ENCODE measurements at places on chromosomes 16 and 17. TPM values are rescaled to one million over a fixed set of nuclear protein-coding genes. Genes with fewer than 3 reads are reported as not detected.

Gene CIITA
- polyA plus RNA-seq: 0.23 TPM

DNA sequence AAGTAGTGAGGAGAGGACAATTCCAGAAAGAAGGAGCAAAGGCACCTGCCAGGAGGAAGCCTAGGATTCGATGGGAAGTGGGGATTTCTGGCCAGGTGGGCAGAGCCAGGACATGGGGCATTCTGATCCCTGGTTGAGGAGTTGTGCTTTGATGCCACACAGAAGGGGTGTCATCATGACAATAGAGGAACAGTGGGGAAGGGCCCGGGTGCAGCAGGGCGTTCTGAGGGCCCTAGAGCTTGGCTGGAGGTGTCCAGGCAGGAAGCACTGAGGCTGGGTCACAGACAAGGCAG is 4.3 kb downstream of the EVPLL start:
- H3K4me3 ChIP-seq: no peak overlapping the region
- H3K36me3 ChIP-seq: no peaks in the 10 kb centered on the region
- no peak overlapping the region for H3K27ac ChIP-seq
- no peak for DNase-seq
- H3K4me1 ChIP-seq: no peaks in the 10 kb centered on the region

Gene CASKIN2
- polyA plus RNA-seq: 6.5 TPM

Gene C1QTNF8
- not detected for polyA plus RNA-seq

DNA sequence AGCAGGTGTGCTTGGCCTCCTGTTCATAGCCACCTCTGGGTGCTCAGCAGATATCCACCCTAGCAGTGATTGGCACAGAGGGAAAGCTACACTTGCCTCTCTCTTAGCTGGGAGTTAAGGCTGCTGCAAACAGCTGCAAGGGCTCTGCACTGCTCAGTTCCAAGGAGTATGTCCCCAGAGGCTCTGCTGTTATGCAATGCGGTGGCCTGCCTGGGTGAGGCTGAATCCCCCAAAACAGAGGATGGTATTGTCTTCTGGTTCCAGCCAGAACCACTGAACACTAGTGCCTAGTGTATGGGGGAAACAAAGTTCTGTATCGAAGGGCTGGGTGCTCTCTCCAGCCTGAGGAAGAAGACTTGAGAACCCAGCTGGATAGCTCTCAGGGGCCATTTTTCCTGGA is 16.8 kb downstream of the TMEM94 start:
- H3K27ac ChIP-seq: no peak overlapping the region
- H3K36me3 ChIP-seq: peaks cover 21% of the 10 kb centered on the region

Gene PRSS27
- 7.7 TPM for polyA plus RNA-seq

Gene PLEKHG4
- polyA plus RNA-seq: 65.5 TPM

DNA sequence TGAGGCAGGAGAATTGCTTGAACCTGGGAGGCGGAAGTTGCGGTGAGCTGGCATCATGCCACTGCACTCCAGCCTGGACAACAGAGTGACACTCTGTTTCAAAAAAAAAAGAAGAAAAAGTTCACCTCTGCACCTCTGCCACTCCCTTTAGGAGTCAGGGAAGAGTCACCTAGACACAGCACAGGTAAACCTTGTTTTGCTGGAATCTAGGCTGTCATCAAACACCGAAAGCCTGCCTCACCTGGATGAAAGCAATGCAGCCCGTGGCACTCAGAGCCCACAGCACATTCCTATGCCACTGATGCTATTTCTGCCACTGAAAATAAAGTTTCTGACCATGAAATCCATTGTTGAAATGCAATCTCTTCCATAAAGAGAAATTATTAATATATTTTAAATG is 22.2 kb downstream of the CFAP52 start:
- H3K4me3 ChIP-seq: no peak overlapping the region
- H3K36me3 ChIP-seq: no peaks in the 10 kb centered on the region
- H3K27me3 ChIP-seq: no peaks in the 10 kb centered on the region
- no peak for DNase-seq

GRCh38 chr17:80820331-80820730 is 171.3 kb upstream of the CHMP6 start:
- no peak for DNase-seq
- no peaks in the 10 kb centered on the region for H3K27me3 ChIP-seq
- H3K36me3 ChIP-seq: peaks cover 26% of the 10 kb centered on the region
- no peak overlapping the region for H3K4me3 ChIP-seq

- DNase-seq: no peak
- no peaks in the 10 kb centered on the region for H3K4me1 ChIP-seq
- H3K4me3 ChIP-seq: no peak overlapping the region
- H3K36me3 ChIP-seq: no peaks in the 10 kb centered on the region
Observed at GRCh38 chr17:70976447-70976846, 807.1 kb downstream of the KCNJ2 start.

DNA sequence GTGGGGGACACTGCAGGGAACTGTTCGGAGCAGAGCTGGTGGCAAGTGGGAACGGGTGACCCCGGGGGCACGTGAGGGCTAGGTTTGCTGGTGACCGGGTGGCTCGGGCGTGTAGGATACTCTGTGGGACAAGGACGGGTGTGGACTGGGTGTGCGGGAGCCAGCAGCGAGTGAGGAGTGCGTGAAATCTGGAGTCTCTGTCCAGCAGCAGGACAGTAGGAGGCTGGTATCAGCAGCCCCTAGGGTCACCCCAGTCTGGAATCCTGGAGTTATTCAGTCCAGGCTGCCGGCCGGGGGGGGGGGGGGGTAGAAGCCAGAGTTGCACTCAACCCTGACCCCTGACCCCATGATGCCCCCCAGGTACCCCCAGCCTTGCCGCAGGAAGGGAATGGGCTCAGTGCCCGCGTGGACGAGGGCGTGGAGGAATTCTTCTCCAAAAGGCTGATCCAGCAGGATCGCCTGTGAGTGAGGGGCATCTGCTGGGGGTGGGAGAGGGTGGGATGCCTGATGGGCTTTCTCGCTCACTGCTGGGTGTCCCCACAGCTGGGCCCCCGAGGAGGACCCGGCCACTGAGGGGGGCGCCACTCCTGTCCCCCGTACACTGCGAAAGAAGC is 6.2 kb downstream of the ACD start:
- H3K27ac ChIP-seq: no peak overlapping the region
- no peaks in the 10 kb centered on the region for H3K27me3 ChIP-seq
- no peak for DNase-seq
- H3K36me3 ChIP-seq: peaks cover 13% of the 10 kb centered on the region
- peaks cover 14% of the 10 kb centered on the region for H3K4me1 ChIP-seq
- peak overlapping the region; percentile 82 for H3K4me3 ChIP-seq

- H3K27ac ChIP-seq: no peak overlapping the region
- no peak for DNase-seq
- no peaks in the 10 kb centered on the region for H3K27me3 ChIP-seq
- H3K36me3 ChIP-seq: no peaks in the 10 kb centered on the region
- no peak overlapping the region for H3K4me3 ChIP-seq
- no peaks in the 10 kb centered on the region for H3K4me1 ChIP-seq
Observed at GRCh38 chr17:55093353-55093752, 124.8 kb downstream of the STXBP4 start.

Gene PDP2
- polyA plus RNA-seq: 4.7 TPM

Gene TPSD1
- not detected for polyA plus RNA-seq

Gene KRT17
- polyA plus RNA-seq: 0.19 TPM

- H3K36me3 ChIP-seq: no peaks in the 10 kb centered on the region
- H3K27ac ChIP-seq: no peak overlapping the region
- H3K4me1 ChIP-seq: no peaks in the 10 kb centered on the region
- H3K4me3 ChIP-seq: no peak overlapping the region
Observed at GRCh38 chr17:58556833-58557250, 42.4 kb upstream of the MTMR4 start.

DNA sequence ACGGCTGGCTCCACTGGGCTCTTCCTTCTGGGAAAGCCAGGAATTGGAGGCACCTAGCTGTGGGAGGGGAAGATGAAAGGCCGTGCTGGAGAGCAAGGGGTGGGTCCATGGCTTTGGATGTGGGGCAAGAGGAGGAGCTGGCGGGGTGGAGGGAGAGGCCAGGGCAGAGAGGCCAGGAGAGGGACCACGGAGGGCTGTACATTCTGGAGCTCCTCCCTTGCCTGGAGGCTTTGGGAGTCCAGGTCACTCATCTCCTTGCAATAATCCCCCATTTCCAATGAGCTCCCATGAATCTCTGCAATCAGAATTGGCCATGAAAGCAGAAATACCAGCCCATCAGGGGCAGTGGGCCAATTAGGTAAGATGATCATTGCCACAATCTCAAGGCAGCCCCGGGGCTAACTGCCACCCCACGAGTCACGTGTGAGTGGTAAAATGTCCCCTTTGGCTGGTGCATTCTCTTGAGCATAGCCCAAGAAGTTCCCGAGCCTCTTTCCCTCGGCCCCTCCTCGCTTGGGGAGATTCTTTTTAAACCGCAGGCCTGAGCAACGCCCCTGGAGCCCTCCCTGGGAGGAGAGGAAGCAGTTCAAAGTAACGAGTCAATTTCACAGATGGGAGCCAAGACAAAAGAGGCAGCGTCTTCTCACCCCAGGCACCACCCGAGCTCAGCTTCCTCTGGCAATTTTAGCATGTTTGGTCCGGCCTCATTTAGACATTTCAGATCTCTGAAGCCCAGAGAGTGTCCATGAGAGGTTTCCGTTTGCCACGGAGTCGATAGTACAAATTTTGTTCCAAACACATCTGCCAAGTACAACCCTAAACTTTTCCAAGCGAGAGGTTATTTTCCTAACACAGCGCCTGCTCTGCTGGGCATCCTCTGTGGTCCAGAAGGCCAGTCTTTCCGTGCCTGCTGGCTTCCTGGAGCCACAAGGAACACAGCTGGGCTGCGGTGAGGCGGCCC is 13.4 kb downstream of the RTN4RL1 start:
- DNase-seq: no peak
- peaks cover 5% of the 10 kb centered on the region for H3K27me3 ChIP-seq
- H3K27ac ChIP-seq: no peak overlapping the region
- H3K36me3 ChIP-seq: no peaks in the 10 kb centered on the region
- no peak overlapping the region for H3K4me3 ChIP-seq
- peaks cover 2% of the 10 kb centered on the region for H3K4me1 ChIP-seq

GRCh38 chr17:4540687-4541327 is 14.4 kb downstream of the MYBBP1A start:
- no peak for DNase-seq
- no peaks in the 10 kb centered on the region for H3K27me3 ChIP-seq
- H3K4me3 ChIP-seq: no peak overlapping the region

Gene G6PC1
- polyA plus RNA-seq: not detected

Gene KRT14
- not detected for polyA plus RNA-seq

Gene CCL8
- polyA plus RNA-seq: not detected

GRCh38 chr17:83069931-83070742 is 9.3 kb upstream of the METRNL start:
- H3K36me3 ChIP-seq: no peaks in the 10 kb centered on the region
- peak; percentile 81 for DNase-seq
- H3K27me3 ChIP-seq: no peaks in the 10 kb centered on the region
- H3K4me3 ChIP-seq: no peak overlapping the region

- DNase-seq: peak; percentile 9
- H3K4me1 ChIP-seq: no peaks in the 10 kb centered on the region
- no peak overlapping the region for H3K4me3 ChIP-seq
- H3K36me3 ChIP-seq: no peaks in the 10 kb centered on the region
Observed at GRCh38 chr17:60006160-60006559, 41.6 kb upstream of the RNFT1 start.

- peaks cover 27% of the 10 kb centered on the region for H3K36me3 ChIP-seq
- H3K27me3 ChIP-seq: no peaks in the 10 kb centered on the region
- no peak overlapping the region for H3K4me3 ChIP-seq
- no peak for DNase-seq
Observed at GRCh38 chr17:45296003-45296832, 20.6 kb downstream of the MAP3K14 start.

Gene IGSF6
- not detected for polyA plus RNA-seq

Gene ZG16
- polyA plus RNA-seq: not detected

Gene IL34
- polyA plus RNA-seq: 0.18 TPM

- H3K36me3 ChIP-seq: peaks cover 55% of the 10 kb centered on the region
- H3K4me3 ChIP-seq: no peak overlapping the region
- no peaks in the 10 kb centered on the region for H3K27me3 ChIP-seq
- H3K4me1 ChIP-seq: no peaks in the 10 kb centered on the region
- H3K27ac ChIP-seq: no peak overlapping the region
Observed at GRCh38 chr17:8470447-8471047, 34.9 kb downstream of the NDEL1 start.

Gene TSPOAP1
- 1.9 TPM for polyA plus RNA-seq
